ENCODE measurements at places on chromosomes 13 and 19.

GRCh38 chr13:92480387-92480786 lies 746.2 kb upstream of the GPC6 start:
- DNase-seq = no peak

- DNase-seq = no peak
Observed at GRCh38 chr19:55591555-55591954, 7.8 kb downstream of the FIZ1 start.

- no peak for DNase-seq
Observed at GRCh38 chr13:45928176-45928575, 76.6 kb upstream of the SIAH3 start.

DNA sequence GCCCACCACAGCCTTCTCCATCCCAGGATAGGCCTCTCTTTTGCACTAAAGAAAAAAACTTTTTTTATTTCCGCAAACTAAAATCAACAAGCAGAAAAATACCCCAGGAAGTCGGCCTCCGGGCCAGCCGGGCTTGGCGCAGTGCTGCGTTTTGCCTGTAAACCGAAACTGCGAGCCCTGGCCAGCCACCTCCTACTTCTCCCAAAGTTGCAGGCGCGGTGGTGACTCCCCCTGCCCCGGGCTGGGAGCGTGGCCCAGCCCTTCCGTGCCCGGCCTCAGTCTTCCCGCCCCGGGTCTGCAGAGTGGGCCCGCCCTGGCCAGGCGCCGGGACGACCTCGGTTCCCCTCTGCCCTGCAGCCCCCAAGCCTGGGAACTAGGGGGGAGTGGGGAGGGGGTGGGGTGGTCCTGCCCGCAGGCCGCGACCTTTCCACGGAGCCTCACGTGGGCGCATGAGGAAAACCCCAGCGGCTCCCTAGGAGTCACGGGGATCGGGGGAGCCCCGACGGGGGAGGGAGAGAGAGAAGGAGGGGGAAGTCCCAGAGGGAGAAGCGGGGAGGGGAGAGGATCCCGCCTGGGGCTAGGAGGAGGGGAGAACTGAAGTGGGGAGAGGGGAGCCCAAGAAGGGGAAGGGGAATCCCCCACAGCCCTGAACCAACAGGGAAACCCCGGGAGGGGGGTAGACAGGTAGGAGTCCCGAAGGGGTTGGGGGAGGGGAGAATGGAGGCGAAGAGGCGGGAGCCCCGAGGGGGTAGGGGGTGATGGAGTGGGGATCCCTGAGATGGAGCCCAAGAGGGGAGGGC lies 3.0 kb downstream of the GADD45B start:
- peak; percentile 57 for DNase-seq

- DNase-seq = no peak
Observed at GRCh38 chr13:97695684-97696083, 257.8 kb upstream of the IPO5 start.

- DNase-seq = no peak
Observed at GRCh38 chr19:18425515-18426415, 6.6 kb downstream of the SSBP4 start.

DNA sequence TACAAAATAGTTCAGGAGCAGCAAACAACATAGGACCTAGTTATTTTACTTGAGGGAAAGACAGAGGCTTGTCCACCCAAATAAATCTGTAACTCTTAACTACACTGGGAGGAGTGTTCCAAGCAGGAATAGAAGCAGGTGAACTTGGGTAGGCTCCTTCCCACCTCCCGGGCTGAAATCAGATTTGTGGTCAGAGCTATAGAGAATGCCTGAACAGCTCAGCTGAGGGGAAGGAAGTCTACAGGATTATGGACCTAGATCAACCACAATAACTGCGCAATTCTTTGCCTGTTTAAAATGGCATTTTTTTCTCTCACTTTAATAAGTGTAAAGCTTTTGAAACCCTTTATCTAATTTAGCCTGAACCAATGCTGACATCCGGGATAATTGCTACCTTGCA lies 73.5 kb upstream of the IRS2 start:
- no peak for DNase-seq

DNA sequence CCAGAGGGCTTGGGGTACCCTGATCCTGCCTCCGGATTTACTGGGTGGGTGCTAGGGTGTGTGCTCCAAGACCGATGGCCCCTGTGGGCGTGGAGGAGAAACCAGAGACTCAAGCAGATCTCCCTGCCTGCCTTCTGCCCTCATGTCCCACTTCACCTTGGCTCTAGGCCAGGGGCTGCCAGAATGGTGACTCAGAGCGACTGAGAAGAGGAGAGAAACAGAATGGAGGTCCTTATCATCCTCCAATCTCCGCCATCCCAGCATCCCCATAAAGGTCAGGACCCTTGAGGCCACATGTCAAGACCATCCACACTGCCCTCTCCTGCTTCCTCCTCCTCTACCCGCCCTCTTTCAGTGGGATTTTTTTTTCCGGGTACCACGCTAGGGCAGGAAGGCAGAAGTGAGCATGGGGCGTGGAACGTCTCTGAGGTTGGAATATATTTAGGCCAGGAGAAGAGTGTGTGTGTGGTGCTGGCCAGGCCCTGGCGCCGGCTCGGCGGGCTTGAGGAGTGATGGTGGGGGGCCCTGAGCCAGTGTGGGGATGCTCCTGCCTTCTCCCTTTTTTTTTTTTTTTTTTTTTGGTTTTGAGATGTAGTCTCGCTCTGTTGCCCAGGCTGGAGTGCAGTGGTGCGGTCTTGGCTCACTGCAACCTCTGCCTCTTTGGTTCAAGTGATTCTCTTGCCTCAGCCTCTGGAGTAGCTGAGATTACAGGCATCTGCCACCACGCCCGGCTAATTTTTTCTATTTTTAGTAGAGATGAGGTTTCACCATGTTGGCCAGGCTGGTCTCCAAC lies 22.3 kb downstream of the IER2 start:
- DNase-seq = peak; percentile 72

DNA sequence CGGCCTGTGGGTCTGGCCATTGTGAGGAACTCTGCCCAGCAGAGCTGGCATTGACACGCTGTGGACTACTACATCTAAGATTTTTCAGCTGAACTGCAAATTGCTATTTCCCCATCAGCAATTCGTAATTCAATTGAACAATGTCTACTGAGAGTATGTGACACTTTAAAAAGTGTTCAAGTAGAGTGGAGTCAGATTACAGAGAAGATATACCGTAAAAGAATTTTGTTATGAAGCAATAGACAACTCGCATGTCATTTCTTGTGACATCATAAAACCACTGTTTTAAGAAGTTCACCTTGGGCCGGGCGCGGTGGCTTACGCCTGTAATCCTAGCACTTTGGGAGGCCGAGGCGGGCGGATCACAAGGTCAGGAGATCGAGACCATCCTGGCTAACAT lies 32.5 kb upstream of the C1QTNF9 start:
- DNase-seq = no peak

DNA sequence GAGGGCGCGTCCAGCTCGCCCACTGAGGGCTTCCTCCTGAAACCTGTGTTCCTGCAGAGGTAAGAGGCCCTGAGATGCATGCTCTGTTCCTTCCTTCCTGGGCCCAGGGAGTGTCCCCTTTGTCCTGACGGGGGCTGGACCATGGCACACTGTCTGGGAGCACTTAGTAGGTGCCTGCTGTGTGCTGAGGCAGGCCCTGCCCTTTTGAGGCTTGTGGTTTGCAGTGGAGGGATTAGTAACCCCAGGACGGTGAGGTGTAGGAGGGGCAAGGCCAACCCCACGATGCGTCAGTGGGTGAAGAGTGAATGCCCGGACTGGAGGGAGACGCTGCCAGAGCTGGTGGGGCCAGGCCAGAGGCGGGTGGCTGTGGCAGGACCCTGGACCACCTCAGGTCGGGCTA lies 11.2 kb upstream of the F2RL3 start:
- no peak for DNase-seq

- DNase-seq = no peak
Observed at GRCh38 chr19:17967257-17968051, 547 bp downstream of the KCNN1 start.

DNA sequence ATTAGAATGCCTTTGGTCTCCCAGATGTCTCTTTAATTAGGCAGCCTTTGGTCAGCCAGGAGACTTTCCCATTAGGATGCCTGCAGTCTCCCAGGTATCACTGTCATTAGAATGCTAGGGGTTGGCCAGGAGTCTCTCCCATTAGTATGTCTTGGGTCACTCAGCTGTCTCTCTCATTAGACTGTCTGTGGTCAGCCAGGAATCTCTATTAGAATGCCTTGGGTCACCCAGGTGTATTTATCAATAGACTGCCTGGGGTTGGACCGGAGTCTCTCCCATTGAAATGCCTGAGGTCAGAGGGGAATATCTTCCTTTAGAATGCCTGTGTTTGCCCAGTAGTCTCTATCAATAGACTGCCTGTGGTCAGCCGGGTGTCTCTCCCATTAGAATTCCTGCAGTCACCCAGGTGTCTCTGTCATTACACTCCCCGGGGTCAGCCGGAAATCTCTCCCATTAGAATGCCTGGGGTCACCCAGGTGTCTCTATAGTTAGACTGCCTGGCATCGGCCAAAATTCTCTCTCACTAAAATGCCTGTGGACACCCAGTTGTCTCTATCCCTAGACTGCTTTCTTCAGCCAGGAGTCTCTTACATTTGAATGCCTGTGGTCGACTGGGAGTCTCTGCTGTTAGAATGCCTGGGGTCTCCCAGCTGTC lies 1460.3 kb downstream of the UQCRFS1 start:
- DNase-seq = no peak

DNA sequence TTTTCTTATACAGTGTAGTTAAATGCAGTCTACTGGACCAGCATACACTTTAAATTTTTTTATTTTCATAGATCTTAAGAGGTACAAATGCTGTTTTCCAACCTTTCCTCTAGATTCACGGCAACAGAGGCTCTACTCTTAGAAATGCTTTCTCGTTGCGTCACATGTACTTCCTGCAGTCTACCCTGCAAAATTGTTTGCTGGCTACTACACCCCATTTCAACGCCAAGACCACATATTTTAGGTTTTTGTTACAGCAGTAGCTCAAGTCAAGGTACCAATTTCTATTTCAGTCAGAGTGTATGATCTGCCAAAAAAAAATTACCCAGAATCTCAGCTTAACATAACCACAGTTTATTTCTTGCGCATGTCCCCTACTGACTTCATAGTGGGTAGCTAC lies 94.1 kb downstream of the TNFSF13B start:
- no peak for DNase-seq

DNA sequence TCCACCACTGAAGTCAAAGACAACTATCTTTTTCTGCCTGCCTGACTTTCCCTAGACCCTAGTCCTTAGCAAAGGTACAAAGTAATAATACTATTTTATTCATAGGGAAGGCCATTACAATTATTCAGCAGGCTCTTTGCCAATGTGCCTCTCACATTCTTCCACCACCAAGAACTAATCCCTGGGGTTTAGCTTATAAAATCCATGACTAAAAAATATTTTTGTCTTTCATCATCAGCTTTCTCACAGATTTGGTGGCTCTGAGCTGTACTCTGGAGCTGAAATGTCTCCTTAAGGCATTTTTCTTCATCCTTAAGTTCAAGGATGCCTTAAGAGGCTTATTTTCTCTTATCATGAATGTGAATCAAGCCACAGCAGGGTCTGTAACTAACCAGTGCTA lies 96.1 kb downstream of the OXGR1 start:
- DNase-seq = no peak

GRCh38 chr13:50460358-50460757 lies 383.1 kb downstream of the DLEU7 start:
- DNase-seq = no peak

DNA sequence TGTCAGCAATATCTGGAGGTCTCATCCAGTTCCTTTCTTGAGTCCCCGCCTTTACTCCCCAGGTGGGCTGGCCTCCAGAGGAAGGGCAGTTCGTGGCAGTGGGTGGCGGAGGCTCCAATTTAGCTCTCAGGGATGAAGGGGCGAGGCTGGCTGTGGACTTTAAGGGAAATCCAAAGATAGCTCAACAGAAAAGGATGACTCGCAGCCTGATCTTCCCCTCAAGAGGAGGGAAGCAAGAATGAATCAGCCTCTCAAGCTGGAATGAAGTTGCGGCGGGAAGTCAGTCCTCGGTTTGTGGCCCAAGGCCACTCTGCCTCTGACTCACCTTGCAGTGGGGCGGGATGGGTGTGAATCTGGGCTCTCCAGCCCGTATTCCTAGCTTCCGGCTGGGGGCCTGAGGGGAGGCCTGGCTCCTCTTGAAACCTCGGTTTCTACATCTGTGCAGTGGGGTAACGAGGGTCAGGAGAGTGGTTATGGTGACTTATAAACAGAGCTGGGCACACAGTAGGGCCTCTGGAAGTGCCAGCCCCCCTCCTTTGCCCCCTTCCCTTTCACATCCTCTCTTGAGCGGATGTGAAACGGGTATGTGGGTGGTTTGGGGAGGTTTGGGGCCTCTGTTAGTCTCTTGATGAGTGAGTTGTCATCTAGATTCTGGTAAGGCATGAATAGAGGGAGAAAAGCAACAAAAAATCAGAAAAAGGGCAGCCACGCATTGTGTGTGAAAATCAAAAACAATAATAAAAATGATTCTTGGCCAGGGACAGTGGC lies 10.5 kb upstream of the SMG9 start:
- peak; percentile 64 for DNase-seq
